ENCODE measurements at places on chromosomes 6 and 20.

- H3K27me3 ChIP-seq = peaks cover 1% of the 10 kb centered on the region
- H3K27ac ChIP-seq = no peak overlapping the region
- no peaks in the 10 kb centered on the region for H3K36me3 ChIP-seq
- H3K4me3 ChIP-seq = no peak overlapping the region
- no peak for DNase-seq
These were observed 179.2 kb upstream of the TNFAIP3 start for GRCh38 chr6:137687818-137688217.

DNA sequence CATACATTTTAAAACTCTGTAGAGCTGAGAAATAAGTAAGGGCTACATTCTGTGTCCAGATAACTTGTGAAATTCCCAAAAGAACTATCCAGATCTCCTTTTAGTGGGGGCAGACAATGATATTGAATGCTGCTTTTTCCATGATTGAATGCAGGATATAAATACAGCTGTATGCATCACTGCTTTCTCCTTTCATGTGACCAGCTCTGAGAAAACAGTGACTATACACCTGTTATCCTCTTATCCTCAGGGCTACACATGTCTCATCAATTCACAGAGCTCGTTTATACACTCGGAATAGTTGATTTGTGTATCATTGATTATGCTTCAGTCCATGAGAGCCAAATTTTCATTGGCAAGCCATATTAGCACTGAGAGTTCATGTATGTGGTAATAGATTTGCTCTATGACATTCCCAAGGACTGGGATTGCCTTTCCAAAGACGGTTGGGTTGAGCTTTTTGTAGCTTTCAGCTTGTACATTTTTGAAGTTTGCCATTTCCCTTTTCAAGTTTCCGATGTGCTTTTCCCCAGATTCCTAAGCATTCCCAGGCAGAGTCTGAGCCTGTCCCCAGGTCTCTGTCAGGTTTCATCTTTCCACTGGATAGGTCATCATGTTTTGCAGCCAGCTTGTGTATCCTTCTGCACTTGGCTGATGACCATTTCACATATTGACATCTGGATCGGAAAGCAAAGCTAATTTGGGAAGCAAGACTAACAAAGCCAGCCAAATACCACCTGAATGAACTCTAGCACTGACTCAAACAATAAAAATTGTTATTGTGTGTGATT, 97.7 kb downstream of the RFX6 start:
- no peaks in the 10 kb centered on the region for H3K36me3 ChIP-seq
- H3K27ac ChIP-seq = no peak overlapping the region
- H3K27me3 ChIP-seq = peaks cover 2% of the 10 kb centered on the region
- DNase-seq = no peak
- no peak overlapping the region for H3K4me3 ChIP-seq

- peaks cover 3% of the 10 kb centered on the region for H3K36me3 ChIP-seq
- H3K4me1 ChIP-seq = peaks cover 30% of the 10 kb centered on the region
- H3K27me3 ChIP-seq = peaks cover 7% of the 10 kb centered on the region
- no peak overlapping the region for H3K4me3 ChIP-seq
- no peak for DNase-seq
These were observed 13.6 kb upstream of the TCF15 start for GRCh38 chr20:623704-624103.

- H3K36me3 ChIP-seq = no peaks in the 10 kb centered on the region
- no peak overlapping the region for H3K27ac ChIP-seq
- H3K27me3 ChIP-seq = no peaks in the 10 kb centered on the region
- no peak for DNase-seq
- H3K4me1 ChIP-seq = no peaks in the 10 kb centered on the region
- H3K4me3 ChIP-seq = no peak overlapping the region
These were observed 308.1 kb upstream of the SPTLC3 start for GRCh38 chr20:12700701-12701100.

GRCh38 chr6:168735268-168735949, 294.4 kb downstream of the SMOC2 start:
- no peak for DNase-seq
- H3K4me1 ChIP-seq = no peaks in the 10 kb centered on the region
- H3K36me3 ChIP-seq = no peaks in the 10 kb centered on the region
- H3K27ac ChIP-seq = no peak overlapping the region
- no peak overlapping the region for H3K4me3 ChIP-seq

GRCh38 chr6:112304680-112305079, 42.5 kb upstream of the RFPL4B start:
- no peak overlapping the region for H3K27ac ChIP-seq
- H3K27me3 ChIP-seq = peaks cover under 1% of the 10 kb centered on the region
- H3K4me3 ChIP-seq = no peak overlapping the region
- no peaks in the 10 kb centered on the region for H3K36me3 ChIP-seq
- peaks cover 3% of the 10 kb centered on the region for H3K4me1 ChIP-seq

DNA sequence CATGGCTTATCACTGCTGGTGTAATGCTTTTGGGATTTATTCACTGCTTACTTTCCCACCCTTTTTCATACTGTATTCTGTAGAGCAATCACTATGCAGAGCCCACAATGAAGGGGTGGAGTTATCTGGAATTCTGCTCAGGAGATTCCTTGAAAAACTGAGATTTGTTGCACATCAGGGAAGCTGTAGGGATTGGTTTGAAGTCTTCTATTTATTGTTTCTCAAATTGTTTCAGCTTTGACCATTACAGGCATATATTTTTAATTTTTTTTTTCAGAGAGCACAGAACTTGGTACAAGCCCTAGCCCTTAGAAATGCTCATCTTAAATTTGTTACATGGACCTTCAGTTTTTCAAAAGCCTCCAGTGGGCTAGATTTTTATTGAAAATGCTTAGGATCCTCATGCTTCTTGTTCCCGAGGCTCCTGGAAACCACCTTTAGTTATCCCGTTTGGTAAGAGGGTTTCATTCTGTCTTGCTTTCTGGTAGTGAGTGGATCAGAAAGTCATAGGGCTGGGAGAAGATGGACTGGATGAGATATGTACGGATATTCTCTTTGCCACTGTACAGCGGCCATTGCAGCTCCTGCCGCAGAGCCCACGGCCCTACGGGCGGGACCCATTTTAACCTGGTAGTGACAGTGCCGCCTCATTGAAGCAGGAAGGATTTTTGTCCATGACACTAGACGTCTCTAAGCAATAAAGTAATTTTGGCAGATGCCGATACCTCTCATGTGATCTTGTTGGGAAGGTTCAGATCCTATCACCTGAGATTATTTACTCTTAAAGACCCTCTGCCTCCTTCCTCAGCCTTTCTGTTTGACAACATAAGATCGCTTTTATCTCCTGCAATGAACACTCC, 45.3 kb upstream of the ZNF184 start:
- DNase-seq = no peak
- H3K27ac ChIP-seq = no peak overlapping the region
- peaks cover 8% of the 10 kb centered on the region for H3K4me1 ChIP-seq

DNA sequence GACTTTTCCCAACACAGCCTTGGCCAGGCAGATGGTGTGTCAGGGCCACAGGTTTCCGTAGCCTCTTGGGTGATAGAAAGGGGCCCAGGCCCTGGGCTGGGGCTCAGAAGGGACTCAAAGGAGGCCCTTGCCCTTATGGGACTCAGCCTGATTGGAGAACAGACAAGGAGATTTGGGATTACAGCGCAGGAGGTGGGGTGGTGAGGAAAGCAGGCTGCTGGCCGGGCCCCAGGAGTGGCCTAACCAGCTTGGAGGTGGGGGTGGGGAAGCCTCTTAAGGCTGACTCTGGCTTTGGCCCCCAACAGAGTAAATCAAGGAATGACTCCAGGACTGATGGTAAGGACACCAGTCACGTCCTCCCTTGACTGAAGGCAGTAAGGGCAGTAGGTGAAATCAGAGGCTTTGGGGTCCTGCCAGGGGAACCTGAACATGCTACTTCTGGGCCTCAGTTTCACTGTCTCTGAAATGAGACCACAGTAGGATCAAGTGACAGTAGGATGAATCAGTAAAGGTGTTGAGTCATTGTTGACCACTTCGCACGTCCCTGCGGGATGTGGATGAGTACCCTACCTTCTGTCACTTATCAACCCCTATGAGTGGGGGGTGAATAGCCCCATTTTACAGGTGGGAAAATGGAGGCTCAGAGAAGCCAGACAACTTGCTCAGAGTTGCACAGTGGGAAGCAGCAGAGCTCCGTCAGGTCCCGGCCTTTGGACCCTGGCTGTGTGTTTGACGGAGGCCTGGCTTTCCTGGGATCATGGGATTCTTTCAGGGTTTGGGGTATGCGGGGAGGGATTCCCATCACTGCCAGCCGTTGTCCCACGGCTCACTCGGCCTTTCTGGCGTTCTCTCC, 4.5 kb downstream of the SNAI1 start:
- no peak for DNase-seq
- peaks cover 6% of the 10 kb centered on the region for H3K27me3 ChIP-seq
- H3K36me3 ChIP-seq = peaks cover 27% of the 10 kb centered on the region
- peak overlapping the region; percentile 98 for H3K4me3 ChIP-seq
- peaks cover 80% of the 10 kb centered on the region for H3K4me1 ChIP-seq

- H3K36me3 ChIP-seq = no peaks in the 10 kb centered on the region
- H3K4me3 ChIP-seq = no peak overlapping the region
- peak; percentile 79 for DNase-seq
These were observed 51.3 kb upstream of the GLP1R start for GRCh38 chr6:38997128-38997761.

DNA sequence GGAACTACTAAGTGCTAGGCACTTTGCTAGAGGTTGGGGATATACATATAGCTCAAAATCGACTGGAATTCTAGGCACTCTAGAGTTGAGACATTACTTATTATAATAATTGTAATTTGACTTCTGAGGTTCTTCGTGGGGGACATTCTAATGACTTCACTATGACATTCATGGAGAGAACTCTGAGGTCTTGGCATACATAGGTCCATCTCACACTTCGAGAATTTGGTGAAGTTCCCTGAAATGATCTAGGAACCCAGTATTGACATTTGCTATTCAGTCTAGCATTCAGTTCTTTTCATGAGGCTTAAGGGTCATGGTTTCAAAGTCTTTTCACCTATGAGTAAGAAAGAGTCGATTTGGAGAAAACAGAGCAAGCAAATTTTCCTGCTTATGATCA, 446.6 kb upstream of the JAG1 start:
- H3K4me3 ChIP-seq = no peak overlapping the region
- peaks cover 14% of the 10 kb centered on the region for H3K4me1 ChIP-seq
- DNase-seq = no peak

- H3K27me3 ChIP-seq = no peaks in the 10 kb centered on the region
- no peaks in the 10 kb centered on the region for H3K4me1 ChIP-seq
- no peak overlapping the region for H3K4me3 ChIP-seq
- no peak for DNase-seq
- H3K27ac ChIP-seq = no peak overlapping the region
These were observed 96.9 kb upstream of the PTPRK start for GRCh38 chr6:128617285-128617684.

DNA sequence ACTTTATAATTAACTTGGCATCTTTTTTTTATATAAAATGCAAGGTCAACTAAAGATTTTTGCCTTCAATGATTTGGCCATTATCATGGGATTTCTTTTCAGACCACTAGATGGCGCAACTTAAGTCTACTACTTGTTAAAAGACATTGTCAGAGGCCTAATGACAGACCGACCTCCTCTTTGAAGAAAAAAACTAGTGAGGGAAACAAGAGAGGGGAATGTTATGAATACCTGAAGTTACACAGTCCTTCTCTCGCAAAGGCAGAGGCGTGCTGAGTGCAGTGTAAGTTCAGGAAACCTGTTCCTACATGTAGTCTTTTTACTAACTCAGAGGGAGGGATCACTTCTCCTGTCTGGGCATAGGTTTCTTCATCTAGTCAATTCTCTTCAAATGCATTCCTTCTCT, 9.3 kb downstream of the TRAPPC3L start:
- H3K27ac ChIP-seq = no peak overlapping the region
- DNase-seq = peak; percentile 31
- H3K27me3 ChIP-seq = peaks cover 6% of the 10 kb centered on the region
- H3K36me3 ChIP-seq = no peaks in the 10 kb centered on the region
- H3K4me1 ChIP-seq = peaks cover 26% of the 10 kb centered on the region
- no peak overlapping the region for H3K4me3 ChIP-seq

- H3K27ac ChIP-seq = no peak overlapping the region
- peaks cover 2% of the 10 kb centered on the region for H3K27me3 ChIP-seq
- no peak for DNase-seq
- no peak overlapping the region for H3K4me3 ChIP-seq
- H3K36me3 ChIP-seq = no peaks in the 10 kb centered on the region
These were observed 48.6 kb upstream of the SLC16A10 start for GRCh38 chr6:111038534-111039252.

DNA sequence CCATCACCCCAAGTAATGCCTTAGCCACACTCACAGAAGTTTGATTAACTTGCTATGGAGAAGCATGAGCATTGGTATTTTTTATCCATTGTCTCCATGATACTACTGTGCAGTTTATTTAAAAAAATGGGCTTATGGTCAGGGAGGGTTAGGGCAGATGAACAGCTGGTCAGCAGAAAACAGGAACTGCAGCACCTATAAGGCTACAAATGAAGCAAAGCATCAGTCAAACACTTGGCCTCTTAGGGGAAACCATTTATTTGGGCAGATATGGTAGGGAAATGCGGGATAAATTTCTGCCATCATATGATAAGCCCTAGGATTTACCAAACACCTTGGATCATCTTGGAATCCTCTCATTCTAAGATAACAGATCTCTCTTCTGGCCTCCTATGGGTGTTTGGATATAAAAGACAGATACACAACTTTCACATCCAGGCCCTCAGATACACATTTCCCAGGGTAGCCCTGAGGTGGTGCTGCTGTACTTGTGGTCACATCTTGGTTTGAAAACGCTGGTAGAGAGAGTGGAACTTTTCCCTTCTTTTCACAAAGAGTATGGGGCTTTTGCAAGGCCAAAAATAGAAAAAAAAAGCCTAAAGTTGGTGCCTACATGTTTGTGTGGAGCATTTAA, 42.8 kb upstream of the AHI1 start:
- peaks cover 3% of the 10 kb centered on the region for H3K4me1 ChIP-seq
- H3K4me3 ChIP-seq = no peak overlapping the region
- peaks cover 4% of the 10 kb centered on the region for H3K27me3 ChIP-seq
- H3K27ac ChIP-seq = no peak overlapping the region

DNA sequence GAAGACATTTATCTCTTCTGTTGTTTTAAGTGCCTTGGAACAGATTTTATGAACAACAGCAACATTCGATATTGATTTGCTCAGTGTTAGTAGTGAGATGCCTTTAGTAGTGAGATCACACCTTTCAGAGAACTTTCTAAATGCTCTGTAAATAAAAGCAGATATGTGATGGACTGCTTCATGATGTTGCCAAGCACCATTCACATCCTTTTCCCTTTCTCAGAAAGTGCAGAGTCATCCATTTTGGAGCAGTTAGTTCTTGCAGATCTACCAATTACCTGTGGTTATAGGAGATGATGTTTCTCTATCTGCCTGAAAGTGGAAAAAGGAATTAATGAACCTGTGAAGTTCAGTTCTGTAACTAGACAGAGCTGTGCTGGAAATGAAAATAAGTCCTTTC, 27.0 kb downstream of the CBFA2T2 start:
- no peak overlapping the region for H3K4me3 ChIP-seq
- DNase-seq = no peak
- no peaks in the 10 kb centered on the region for H3K36me3 ChIP-seq

- H3K27me3 ChIP-seq = peaks cover 1% of the 10 kb centered on the region
- H3K27ac ChIP-seq = no peak overlapping the region
- peaks cover 46% of the 10 kb centered on the region for H3K36me3 ChIP-seq
- H3K4me3 ChIP-seq = no peak overlapping the region
- no peaks in the 10 kb centered on the region for H3K4me1 ChIP-seq
These were observed 59.2 kb upstream of the CSE1L start for GRCh38 chr20:48986899-48987298.

- peaks cover 4% of the 10 kb centered on the region for H3K4me1 ChIP-seq
- H3K4me3 ChIP-seq = no peak overlapping the region
- no peak overlapping the region for H3K27ac ChIP-seq
- DNase-seq = no peak
These were observed 102.9 kb upstream of the BMP2 start for GRCh38 chr20:6664574-6664973.

Measured in endothelial cell (in vitro differentiated cells).